Endothelial cell of umbilical vein (primary cell): ENCODE measurements at places on chromosomes 13 and 19. TPM values are rescaled to one million over a fixed set of nuclear protein-coding genes. Genes with fewer than 3 reads are reported as not detected.

GRCh38 chr19:29573486-29573885 is 32.6 kb upstream of the POP4 start:
- DNase-seq, result no peak

DNA sequence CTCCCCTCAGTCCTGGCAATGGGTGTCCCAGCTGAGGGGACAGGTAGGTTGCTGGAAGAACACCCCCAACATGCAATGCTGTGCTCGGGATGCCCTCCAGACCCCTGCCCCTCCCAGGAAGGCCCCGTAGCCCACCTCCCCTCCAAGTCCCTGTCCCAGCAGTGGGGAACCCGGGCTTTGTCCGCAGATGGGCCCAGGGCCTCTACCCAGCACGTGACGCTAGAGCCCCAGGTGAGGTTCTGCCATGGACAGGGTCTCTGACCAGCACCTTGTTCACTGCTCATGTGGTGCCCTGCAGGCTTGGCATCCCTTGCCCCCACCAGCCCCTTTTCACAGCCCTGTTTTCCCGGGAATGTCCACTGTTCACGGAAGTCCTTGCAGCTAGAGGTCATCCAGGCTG is 220.0 kb upstream of the SGCG start:
- no peak for DNase-seq

LGI4 gene
- not detected in 2 replicates for polyA plus RNA-seq

DNA sequence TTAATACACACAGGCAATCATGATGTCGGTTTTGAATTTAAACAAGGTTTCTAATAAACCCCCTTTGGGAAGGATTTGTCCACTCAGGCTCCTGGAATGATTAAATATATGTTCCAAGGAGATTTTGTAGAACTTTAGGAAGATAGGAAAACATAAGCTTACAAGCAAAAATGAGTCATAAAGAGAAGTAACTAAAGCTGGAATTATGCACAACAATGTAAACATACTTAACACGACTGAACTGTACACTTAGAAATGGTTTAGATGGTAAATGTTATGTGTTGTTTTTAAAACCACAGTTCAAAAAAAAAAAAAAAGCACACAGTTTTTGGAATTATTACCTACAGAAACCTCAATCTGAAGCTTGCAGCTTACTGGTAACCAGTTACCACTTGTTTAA is 304.4 kb downstream of the NALCN start:
- no peak for DNase-seq

TSKS gene
- polyA plus RNA-seq, result 0.03 TPM in 1 of 2 replicates, not detected in the other

- DNase-seq, result no peak
These were observed 2.4 kb upstream of the PRR12 start for GRCh38 chr19:49588365-49589122.

CYP4F11 gene
- not detected in 2 replicates for polyA plus RNA-seq

ZNF677 gene
- 10.0 and 13.4 TPM in 2 replicates for polyA plus RNA-seq

DNA sequence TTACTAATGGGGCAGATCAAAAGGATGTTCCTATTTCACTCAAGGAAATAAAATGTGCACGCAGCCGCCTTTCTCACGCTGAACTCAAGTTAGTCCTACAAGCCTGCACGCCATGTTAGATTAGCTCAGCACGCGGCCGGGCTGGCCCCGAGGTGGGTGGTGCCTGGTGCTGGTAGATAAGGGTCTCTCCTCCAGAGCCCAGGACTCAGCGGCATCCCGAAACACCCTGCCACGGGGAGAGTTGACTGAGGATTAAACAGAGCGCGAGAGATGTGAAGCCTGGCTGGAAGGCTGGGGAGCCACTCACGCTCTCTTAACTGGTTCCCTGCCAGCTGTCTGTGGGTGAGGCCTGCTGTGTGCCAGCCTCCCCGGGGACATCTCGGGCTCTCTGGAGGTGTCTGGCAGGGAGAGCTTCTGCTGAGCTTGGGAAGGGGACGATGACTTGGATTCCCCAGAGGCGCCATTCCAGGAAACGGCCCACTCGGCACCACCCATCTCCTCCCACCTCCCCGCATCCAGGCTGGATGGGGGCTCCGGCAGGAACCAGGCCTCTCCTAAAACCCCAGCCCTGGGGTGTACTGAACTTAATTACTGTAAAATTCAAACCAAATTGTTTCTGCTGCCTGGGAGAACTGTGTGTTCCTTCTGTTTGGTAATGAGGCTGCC is 122.2 kb downstream of the KDM4B start:
- DNase-seq, result no peak

GRCh38 chr13:44354884-44355283 is 18.7 kb upstream of the SERP2 start:
- peak; percentile 70 for DNase-seq

DNA sequence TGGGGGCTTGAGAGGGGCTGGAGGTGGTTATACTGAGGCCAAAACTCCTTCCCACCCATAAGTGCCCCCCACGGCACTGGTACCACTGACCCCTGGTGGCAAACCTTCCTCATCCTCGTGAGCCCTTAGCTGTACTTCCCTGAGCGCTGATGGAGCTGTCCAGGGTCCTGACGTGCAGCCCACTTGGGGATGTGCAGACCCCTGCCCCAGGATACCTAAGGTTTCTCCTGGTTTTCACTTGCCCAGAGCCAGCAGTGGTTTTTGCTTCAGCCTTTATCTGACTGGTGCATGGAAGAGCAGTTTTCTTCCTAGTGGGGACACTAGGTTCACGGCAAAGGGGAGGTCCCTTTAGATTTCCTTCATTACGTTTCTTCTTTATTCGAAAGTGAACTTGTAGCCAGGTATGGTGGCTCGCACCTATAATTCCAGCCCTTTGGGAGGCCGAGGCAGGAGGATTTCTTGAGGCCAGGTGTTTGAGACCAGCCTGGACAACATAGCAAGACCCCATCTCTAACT is 28.7 kb upstream of the KCTD15 start:
- DNase-seq, result peak; percentile 24

DNA sequence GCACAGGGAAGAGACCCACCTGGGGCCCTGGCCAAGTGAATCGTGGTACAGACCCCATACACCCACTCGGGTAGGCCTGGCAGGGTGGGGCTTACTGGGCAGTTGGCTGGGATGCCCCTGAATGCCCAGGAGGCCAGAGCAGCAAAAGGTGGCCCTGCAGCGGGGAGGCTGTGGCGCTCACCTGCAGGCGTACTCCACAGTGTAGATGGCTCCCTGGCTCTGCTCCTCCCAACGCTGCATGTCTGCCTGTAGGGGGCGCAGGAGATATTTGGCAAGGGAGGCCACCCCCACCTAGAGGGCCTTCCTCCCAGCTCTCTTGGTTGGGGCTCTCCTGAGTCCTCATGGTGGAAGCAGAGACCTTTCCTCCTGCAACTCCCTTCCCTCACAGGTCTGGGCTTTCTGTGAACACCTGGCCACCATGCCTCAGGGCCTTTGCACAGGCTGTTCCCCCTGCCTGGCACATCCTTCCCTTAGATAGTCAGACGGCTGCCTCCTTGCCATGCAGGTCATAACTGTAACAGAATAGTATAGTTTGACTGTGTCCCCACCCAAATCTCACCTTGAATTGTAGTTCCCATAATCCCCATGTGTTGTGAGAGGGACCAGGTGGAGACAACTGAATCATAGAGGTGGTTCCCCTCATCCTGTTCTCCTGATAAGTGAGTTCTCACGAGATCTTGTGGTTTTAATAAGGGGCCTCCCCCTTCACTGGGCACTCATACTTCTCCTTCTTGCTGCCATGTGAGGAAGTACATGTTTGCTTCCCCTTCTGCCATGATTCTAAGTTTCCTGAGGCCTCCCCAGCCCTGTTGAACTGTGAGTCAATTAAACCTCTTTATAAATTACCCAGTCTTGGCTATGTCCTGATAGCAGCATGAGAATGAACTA is 5.9 kb downstream of the BORCS8 start:
- peak; percentile 15 for DNase-seq

- no peak for DNase-seq
These were observed 9.2 kb downstream of the CCDC8 start for GRCh38 chr19:46404055-46404752.

- DNase-seq, result no peak
These were observed 352.5 kb upstream of the PCDH20 start for GRCh38 chr13:61768175-61768574.

OLFM4 gene
- not detected in 2 replicates for polyA plus RNA-seq

DNA sequence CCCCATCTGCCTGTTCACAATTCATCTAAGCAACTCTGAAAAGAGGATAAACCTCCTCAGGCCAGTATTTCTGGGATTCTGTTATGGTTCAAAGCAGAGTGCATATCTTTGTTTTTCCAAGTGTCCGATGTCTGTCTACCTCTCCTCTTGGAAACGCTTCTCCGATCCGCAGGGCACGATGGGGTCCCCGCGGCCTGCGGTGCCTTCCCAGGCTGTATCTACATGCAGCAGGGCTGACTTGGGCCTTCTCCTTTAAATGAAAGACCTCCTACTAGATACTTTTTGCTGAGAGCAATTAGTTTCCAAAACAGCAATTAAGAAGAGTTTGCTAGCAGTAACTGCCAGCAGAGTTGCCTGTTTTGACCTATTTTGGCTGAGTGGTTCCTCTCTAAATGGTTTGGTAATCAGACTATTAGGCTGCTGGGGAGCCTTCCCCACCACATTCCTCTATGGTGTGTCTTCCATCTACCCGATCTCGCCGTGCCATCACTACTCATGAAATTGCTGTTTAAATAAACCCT is 23.5 kb downstream of the COL4A2 start:
- DNase-seq, result no peak

- no peak for DNase-seq
These were observed 14.2 kb downstream of the ZNF473 start for GRCh38 chr19:50039968-50040367.

LACC1 gene
- 1.2 and 1.3 TPM in 2 replicates for polyA plus RNA-seq

GRCh38 chr13:91510058-91510457 is 111.6 kb downstream of the GPC5 start:
- no peak for DNase-seq

RDH8 gene
- not detected in 2 replicates for polyA plus RNA-seq

- no peak for DNase-seq
These were observed 68.6 kb upstream of the KL start for GRCh38 chr13:32947411-32948276.

MAMSTR gene
- polyA plus RNA-seq, result 0.57 and 0.94 TPM in 2 replicates

DNA sequence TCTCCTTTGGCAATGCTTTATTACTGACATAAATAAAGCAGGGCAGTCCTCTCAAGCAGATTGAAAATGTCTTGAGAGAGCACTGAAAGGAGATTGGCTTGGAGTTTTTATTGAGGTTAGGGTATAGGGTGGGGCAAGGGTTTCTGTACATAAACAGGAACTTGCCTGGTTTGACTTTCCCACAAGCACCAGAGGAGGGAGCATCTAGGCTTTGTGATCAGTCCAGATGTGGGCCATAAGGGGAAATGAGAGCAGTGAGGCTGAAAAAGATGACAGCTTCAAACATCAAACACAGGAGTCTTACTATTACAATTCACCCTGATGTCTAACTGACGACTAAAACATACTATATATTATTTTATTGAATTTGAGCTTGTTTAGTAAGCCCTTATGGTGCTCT is 260.9 kb downstream of the MTUS2 start:
- DNase-seq, result no peak

RFX1 gene
- 2.2 and 2.3 TPM in 2 replicates for polyA plus RNA-seq

GRCh38 chr13:52371736-52372247 is 34.2 kb downstream of the THSD1 start:
- DNase-seq, result peak; percentile 76

- DNase-seq, result no peak
These were observed 35.3 kb downstream of the KLF2 start for GRCh38 chr19:16359964-16360363.

DNA sequence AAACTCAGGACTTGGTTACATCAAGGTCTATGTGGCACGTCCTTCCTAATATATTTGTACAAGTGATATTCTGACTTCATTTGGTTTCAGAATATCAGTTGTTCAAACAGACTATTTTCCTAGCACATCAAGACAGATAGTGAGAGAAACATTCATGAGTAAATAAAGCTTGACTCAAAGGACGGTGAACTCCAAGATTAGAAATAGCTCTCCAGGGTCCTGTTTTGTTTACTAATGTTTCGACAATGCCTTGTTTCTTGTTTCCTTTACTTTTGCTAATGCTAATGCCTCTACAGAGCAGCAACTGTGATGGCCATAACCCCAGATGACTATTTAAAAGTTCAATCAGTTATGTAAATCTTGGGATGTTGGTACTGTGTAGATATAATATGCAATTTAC is 313.9 kb downstream of the KLF12 start:
- no peak for DNase-seq

DNA sequence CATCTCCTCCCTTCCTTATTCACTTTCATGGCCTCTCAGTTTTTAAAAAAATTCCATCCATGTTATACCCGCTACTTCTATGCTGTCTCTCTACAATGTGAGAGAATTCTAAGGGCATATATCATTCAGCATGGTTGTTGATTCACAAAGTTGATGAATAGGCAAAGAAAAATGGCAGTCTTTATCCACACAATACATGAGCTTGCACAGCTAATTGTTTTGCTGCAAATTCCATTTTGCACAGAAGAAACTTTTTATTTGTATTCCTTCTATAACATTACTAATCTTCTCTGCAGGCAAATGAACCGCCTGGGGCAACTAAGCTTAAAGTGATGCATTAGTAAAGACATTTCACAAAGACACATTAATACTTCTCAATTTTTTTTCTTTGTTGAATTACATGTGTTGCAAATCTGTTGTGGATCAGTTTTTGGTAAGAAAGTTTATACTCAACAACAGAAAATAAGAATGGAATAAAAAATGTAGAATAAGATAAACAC is 196.9 kb downstream of the LIG4 start:
- DNase-seq, result no peak

FGF21 gene
- not detected in 2 replicates for polyA plus RNA-seq

- DNase-seq, result no peak
These were observed 26.8 kb downstream of the ATP8B3 start for GRCh38 chr19:1785310-1785709.

GRCh38 chr19:11460207-11460606 is 20.6 kb downstream of the ELAVL3 start:
- DNase-seq, result no peak

DNA sequence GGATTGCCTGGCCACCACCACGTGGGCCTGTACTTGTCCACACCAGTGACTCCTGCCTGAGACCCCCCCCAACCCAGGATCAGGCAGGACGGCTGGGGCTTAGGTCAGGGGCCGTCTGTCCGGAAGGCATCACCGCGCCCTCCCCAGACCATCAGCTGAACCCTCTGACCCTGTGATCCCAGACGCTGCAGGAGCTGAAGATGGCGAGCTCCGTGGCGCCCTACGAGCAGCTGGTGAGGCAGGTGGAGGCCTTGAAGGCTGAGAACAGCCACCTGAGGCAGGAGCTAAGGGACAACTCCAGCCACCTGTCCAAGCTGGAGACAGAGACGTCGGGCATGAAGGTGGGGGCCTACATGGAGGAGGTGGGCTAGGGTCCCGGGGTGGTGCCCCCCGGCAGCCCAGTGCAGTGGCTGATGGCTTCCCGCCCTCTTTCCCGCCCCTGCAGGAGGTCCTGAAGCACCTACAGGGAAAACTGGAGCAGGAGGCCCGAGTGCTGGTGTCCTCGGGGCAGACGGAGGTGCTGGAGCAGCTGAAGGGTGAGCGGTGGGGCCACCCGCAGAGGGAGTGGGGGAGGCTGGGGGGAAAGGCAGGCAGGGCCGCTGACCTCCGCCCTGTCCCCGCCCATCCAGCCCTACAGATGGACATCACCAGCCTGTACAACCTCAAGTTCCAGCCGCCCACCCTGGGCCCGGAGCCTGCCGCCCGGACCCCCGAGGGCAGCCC is 3.0 kb downstream of the APC2 start:
- no peak for DNase-seq

YJEFN3 gene
- polyA plus RNA-seq, result 1.9 and 2.7 TPM in 2 replicates
